Stimulated activated effector memory CD8-positive, alpha-beta T cell treated with anti-CD3 and anti-CD28 coated beads, Interleukin-12 subunit alpha, Interleukin-12 subunit beta, amount 100 ng/mL, for 72 hours (primary cell): ENCODE measurements at places on chromosomes 1 and 21.

DNA sequence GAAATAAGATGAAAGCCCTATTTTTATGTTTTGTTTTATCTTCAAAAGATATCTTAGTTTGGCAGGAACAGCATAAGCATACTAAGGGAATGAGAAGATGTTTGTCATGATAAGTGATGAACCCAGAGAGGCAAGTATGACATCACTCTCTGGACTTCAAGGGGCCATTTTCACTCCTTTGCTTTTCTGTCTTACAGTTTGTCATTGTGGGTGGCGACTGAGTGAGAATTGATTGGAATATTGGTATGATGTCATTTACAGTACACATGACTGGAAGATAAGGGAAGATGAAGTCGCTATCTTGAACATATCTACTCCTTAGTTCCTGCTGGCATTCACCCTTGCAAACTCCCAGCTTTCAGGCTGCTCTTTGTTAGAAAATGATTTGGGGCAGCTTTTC lies 258.1 kb upstream of the RAB4A start:
- no peak for DNase-seq

DNA sequence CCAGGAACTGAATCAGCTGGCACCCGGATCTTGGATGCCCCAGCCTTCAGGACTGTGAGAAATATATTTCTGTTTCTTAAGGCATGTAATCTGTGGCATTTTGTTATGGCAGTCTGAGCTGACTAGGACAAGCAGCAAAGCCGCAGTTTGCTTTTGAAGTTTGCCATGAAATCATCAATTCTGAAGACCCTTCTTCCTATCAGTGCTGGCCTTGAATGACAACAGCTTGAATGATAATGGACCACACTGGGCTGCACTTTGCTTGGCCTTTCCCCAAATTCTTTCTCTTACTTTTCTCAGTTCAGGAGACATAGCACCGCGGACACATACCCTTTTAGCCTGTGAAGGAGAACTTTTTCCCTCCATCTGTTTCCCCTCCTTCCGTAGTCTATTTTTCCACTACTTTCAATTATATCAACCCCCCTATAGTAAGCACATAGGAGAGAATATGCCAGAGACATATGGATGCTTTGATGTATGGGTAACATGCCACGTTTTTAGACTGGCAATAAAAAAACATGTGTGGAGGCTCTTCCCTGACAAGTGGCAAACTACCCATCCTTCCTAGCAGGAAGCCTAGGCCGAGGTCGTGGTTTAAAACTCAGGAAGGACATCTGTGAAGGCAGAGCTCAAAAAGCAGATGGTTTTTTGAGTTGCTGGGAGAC lies 42.9 kb downstream of the HLX start:
- no peak for DNase-seq

DNA sequence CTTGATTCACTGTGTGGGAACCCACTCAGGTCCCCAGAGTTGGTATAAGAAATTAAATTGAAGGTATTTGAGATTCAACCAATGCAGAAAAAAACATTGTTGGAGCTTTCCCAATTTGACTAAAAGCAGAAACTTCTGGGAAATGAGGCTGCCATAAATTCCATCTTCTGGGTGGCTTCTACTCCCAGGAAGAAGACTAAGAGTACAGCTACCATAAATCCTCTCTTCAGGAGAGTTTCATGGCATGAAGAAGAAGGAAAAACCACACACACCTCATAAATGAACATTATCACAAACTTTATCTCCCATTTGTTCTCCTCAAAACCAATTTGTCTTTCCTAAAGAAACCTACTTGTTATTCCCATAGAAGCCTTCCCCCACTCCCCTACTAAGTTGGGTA lies 283.9 kb downstream of the DPYD start:
- DNase-seq, result no peak

- DNase-seq, result no peak
Observed at GRCh38 chr1:212611000-212611948, 2.7 kb downstream of the ATF3 start.
